ENCODE measurements at places on chromosomes 4 and X. TPM values are rescaled to one million over a fixed set of nuclear protein-coding genes. Genes with fewer than 3 reads are reported as not detected.

MAGEE2 gene
- not detected for total RNA-seq

- H3K36me3 ChIP-seq = no peaks in the 10 kb centered on the region
- DNase-seq = no peak
- no peaks in the 10 kb centered on the region for H3K27me3 ChIP-seq
- H3K4me1 ChIP-seq = no peaks in the 10 kb centered on the region
- H3K27ac ChIP-seq = no peak overlapping the region
Observed at GRCh38 chr4:107757283-107757682, 37.2 kb upstream of the PAPSS1 start.

ARHGAP36 gene
- 0.27 TPM for total RNA-seq

- H3K27me3 ChIP-seq = peaks cover 4% of the 10 kb centered on the region
- H3K27ac ChIP-seq = no peak overlapping the region
- peaks cover 27% of the 10 kb centered on the region for H3K4me1 ChIP-seq
- no peak overlapping the region for H3K4me3 ChIP-seq
- peaks cover 9% of the 10 kb centered on the region for H3K36me3 ChIP-seq
Observed at GRCh38 chr4:7985891-7986441, 46.3 kb upstream of the AFAP1 start.

DNA sequence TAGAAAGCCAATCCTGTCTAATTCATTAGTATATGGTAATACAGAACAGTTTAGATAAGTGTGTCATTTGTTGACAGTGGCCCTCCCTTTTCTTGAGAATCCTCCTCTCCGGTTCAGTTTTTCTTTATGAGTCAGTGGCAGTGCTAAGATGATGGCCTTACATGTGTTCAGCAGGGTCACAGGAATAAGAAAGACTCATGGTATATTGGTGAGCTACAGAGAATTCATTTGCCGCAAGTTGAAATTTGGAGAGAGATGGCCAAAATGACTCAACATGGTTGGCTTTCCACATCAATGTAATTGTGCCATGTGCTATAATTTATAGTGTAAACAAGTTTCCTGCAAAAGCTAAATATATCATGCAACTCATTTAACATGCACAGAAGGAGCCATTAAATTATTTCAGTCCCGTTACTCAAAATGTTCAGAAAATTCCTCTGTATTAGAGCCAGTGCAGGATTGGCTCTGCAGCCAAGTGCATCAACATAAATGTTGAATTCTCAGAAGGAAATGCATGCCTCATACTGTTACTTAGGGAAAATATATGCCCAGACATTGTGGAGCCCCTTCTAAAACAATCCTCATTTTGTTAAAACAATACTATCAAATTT lies 374.3 kb downstream of the AFF2 start:
- no peak overlapping the region for H3K4me3 ChIP-seq
- no peak for DNase-seq
- no peaks in the 10 kb centered on the region for H3K36me3 ChIP-seq
- no peak overlapping the region for H3K27ac ChIP-seq

FATE1 gene
- total RNA-seq = not detected

GRCh38 chr4:4321951-4322688 lies 32.1 kb downstream of the ZBTB49 start:
- H3K4me1 ChIP-seq = no peaks in the 10 kb centered on the region
- peaks cover 1% of the 10 kb centered on the region for H3K27me3 ChIP-seq
- H3K4me3 ChIP-seq = no peak overlapping the region

DNA sequence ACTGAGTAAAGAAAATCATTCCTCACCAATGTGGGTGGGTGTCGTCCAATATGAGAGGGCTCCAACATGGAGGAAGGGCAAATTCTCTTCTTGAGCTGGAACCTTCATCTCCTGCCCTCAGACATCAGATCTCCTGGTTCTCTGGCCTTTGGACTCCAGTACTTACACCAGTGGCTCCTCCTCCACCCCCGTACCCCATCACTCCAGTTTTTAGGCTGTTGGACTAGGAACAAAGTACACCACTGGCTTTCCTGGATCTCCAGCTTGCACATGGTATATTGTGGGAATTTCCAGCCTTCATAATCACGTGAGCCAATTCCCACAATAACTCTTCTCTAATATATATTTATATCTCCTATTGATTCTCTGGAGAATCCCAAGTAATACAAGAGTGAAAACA lies 196.9 kb downstream of the PDHA2 start:
- H3K4me1 ChIP-seq = no peaks in the 10 kb centered on the region
- no peak overlapping the region for H3K4me3 ChIP-seq
- no peak for DNase-seq
- no peaks in the 10 kb centered on the region for H3K36me3 ChIP-seq
